ENCODE measurements at places on chromosomes 12 and 14. TPM values are rescaled to one million over a fixed set of nuclear protein-coding genes. Genes with fewer than 3 reads are reported as not detected.
A peak's percentile ranks its signal among the peaks of the same experiment; 100 is the strongest.

The WIF1 gene
- 2.2 TPM for polyA plus RNA-seq

- DNase-seq, result no peak
Observed at GRCh38 chr12:4106621-4107020, 166.9 kb upstream of the CCND2 start.

The ITGB7 gene
- 1.9 TPM for polyA plus RNA-seq

DNA sequence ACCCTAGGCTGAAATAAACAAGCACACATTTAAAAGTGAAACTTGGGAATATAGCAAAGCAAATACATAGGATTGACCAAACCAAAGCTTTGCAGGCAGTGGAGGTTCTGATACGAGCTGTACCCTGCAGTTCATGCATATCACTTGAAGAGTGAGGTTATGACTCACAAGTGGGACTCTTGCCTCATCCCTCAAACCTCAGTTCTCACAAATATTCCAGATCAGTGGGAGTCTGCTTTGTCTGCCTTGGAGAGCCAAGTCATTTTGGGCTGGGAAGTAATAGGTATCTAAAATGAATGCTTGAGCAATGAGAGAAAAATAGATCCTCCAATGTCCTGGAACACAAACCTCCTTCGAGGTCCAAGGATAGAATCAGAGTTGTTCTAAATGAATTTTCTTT lies 116.4 kb downstream of the LRIG3 start:
- DNase-seq, result no peak

The SIX6 gene
- polyA plus RNA-seq, result not detected

DNA sequence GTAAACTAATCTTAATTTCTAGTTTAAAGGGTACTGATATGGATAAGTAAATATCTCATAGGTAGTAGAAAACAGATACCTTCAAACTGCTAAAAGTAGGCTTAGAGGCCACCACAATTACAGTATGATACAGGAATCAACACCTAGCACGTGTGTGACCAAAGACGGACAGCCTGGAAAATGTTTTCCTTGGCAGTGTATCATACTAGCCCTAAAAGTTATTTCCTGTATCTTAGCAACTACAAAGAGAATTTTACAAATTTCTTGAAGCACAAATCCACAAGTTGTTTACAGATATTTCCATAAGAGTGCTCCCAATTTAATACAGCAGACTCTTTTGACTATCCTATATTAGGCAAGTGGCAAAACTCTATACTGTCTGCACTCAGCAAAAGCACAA lies 106.0 kb downstream of the ITPR2 start:
- no peak for DNase-seq

GRCh38 chr14:38336298-38336697 lies 80.4 kb upstream of the CLEC14A start:
- no peak for DNase-seq

- DNase-seq, result peak; percentile 20
Observed at GRCh38 chr14:105299654-105300541, 903 bp downstream of the BRF1 start.

The KRT72 gene
- polyA plus RNA-seq, result 0.04 TPM

DNA sequence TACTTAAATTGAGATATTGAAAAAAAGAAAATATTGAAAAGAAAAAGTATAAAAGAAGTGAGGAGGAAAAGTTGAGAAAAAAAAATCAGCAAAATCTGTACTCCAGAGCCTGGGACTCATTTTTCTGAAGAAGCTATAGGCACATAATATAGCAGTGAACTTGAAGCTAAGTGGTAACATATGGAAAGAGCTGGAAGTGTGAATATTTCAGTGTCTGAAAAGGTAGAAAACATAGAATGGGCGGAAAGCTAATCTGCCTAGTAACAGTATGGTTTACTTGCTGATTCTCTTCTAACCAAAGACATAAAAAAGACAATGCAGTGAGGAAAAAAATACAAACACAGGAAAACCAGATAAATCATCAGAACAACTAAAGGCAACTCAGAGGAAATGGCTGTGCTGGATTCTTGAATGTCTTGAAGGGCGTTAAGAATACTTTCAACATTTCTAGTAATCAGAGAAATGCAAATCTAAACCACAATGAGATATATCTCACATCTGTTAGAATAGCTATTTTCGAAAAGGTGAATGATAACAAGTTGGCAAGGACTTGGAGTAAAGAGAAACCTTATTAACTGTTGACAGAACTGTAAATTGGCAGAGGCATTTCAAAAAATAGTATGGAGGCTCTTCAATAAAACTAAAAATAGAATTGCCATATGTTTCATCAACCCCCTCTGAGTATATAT lies 784.6 kb downstream of the LRFN5 start:
- no peak for DNase-seq

The TPH2 gene
- 0.25 TPM for polyA plus RNA-seq

DNA sequence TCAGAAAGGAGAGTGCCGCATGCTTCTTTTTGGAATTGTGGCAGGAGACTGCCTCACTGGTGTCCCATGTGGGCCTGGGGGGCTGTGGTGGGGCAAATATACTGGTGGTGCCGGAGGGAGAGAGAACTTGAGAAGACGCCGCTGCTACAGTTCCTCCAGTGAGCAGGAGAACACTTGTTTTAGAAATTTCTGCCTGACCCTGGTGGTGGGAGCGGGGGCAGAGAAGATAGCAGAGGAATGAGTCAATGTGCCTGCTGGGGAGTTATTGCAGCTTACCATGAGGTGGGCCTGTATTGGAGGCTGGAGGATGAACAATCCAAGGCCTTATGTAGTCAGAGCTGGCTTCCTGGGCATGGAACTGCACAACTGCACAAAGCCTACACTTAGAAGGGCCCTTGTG lies 211.8 kb downstream of the SNAPC1 start:
- no peak for DNase-seq

The ETFBKMT gene
- polyA plus RNA-seq, result 4.4 TPM

Data from renal pelvis (tissue), 12 donors.